Fibroblast of the aortic adventitia (primary cell): ENCODE measurements at places on chromosomes 12 and 14. TPM values are rescaled to one million over a fixed set of nuclear protein-coding genes. Genes with fewer than 3 reads are reported as not detected.

- DNase-seq, result peak; percentile 100
Measured at GRCh38 chr14:94342334-94342934, 19.3 kb upstream of the SERPINA6 start.

GRCh38 chr12:103569278-103569677 lies 17.8 kb upstream of the STAB2 start:
- DNase-seq, result no peak

GRCh38 chr12:46983959-46984841 lies 95.2 kb upstream of the PCED1B start:
- peak; percentile 81 for DNase-seq

DNA sequence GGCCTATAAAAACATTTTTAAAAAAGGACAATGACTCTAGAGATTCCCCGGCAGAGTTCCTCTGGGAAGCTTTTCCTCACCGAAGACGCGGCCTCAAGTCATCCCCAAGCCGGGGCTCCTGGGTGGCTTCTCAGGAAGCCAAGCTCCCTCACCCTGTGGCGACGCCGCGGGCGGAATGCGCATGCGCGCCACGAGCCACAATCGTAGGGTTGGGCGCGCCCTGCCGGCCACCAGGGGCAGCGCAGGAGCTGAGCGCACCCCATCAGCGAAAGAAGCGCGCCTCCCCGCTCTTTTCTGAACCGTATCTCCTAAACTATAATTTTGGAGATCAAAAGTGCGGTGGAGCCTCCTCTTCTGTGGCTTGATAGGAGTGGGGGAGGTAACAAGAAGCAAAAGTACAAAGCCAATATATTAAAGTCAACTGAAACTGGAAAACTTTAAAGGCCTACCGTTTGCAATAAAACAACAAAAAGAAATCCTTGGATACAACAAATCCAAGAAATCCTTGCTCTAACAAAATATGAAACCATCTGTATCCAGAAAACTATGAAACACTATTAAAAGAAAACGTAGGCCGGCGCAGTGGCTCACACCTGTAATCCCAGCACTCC lies 17.4 kb upstream of the CHFR start:
- no peak for DNase-seq

SPSB2 gene
- 3.3 and 8.0 TPM in 2 replicates for total RNA-seq

- DNase-seq, result peak; percentile 35
Measured at GRCh38 chr12:29581631-29582030, 84.1 kb upstream of the OVCH1 start.

DNA sequence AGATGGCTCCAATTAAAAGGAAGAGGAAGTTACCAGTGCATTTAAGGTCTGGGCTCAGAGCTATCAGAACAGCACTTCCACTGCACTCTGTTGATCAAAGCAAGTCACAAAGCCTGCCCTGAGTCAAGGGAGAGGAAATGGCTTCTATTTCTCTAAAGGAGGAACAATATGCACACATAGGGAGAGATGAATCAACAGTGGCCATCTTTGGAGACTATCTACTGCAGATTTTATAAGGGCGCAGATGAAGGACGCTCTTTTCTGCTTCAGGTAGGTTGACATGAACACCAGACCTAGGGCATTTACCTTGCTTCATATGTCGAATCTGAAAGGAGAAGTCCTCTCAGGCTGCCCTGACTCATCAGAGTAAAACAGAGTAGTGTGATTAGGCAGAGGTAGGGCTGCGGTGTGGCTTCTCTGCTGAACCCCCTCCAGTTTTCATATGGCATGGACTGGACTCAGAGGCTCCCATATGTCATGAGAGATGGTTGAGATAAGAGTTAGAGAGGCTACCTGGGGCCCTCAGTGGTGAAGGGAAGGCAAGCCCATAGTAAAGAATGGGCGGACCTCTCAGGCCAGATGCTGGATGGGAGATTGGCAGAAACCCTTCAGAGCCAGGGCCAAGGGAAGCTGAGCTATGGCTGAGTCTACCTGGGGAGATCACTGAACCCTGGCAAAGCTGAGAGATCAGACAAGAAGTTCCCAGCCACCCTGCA lies 84.4 kb downstream of the ARF6 start:
- no peak for DNase-seq

DNAH10 gene
- 0.18 and 0.82 TPM in 2 replicates for total RNA-seq

GRCh38 chr14:50396631-50397389 lies at the start of gene CDKL1:
Gene CDKL1 (minus strand): TSS chr14:50396881. CDS start chr14:50395868, 1,013 bp downstream.
- DNase-seq, result peak; percentile 54

GRCh38 chr14:55847766-55848165 lies 267.8 kb downstream of the KTN1 start:
- DNase-seq, result peak; percentile 39

ISM2 gene
- total RNA-seq, result 0.09 TPM in 1 of 2 replicates, not detected in the other

FRS2 gene
- 30.4 and 67.0 TPM in 2 replicates for total RNA-seq

GRCh38 chr12:109981311-109981710 lies 14.9 kb downstream of the GIT2 start:
- DNase-seq, result no peak

DNA sequence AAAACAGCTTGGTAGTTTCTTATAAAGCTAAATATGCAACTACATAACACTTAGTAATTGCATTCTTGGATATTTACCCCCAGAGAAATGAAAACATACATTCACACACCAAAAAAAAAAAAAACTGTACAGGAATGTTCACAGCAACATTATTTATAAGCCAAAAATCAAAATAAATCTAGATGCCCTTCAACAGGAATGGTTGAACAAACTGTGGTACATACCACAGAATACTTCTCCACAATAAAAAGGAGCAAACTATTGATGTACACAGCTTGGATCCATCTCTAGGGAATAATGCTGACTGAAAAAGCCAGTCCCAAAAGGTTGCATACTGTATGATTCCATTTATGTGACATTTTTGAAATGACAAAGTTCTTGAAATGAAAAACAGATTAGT lies 62.1 kb upstream of the SLC38A4 start:
- DNase-seq, result no peak

GRCh38 chr12:2923057-2923456 lies 32.4 kb downstream of the TULP3 start:
- no peak for DNase-seq

DNA sequence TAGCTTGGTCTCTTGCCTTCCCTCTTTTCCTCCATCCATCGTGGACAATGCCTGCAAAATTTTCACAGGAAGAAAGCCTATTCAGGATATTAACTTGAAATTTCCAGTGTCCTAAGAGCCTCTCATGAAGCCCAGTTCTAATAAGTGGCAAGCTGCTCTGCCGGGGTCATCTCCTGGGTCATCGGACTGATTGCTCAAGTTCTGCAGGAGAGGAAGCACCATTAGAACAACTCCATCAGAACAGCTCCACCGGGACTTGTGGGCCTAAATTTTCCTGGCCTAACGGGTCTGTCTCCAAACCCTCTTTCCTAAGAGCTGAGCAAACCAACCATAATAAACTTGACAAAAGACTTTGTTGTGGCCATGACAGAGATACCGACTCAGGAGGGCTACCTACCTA lies 13.9 kb downstream of the ERG28 start:
- DNase-seq, result no peak

DNA sequence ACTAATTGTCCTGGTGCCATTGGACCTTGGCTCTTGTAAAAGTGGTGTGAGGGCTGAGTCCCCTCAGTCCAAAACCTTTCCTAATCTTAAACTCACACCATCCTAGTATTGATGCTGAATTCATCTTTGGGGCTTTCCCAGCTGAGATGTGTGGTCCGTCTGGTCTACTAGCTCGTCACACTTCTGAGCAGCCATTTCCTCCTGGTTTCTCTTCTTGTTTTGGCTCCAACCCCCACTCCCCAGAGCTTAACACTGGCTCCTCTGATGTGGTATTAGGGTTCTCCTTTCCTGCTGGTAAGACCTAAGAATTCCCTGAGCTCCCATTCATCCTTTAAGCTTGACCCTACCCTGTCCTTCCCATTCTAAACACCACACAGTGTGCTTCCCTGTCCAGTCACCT lies 900.6 kb downstream of the VRK1 start:
- no peak for DNase-seq

PLA2G1B gene
- total RNA-seq, result not detected in 2 replicates

DNA sequence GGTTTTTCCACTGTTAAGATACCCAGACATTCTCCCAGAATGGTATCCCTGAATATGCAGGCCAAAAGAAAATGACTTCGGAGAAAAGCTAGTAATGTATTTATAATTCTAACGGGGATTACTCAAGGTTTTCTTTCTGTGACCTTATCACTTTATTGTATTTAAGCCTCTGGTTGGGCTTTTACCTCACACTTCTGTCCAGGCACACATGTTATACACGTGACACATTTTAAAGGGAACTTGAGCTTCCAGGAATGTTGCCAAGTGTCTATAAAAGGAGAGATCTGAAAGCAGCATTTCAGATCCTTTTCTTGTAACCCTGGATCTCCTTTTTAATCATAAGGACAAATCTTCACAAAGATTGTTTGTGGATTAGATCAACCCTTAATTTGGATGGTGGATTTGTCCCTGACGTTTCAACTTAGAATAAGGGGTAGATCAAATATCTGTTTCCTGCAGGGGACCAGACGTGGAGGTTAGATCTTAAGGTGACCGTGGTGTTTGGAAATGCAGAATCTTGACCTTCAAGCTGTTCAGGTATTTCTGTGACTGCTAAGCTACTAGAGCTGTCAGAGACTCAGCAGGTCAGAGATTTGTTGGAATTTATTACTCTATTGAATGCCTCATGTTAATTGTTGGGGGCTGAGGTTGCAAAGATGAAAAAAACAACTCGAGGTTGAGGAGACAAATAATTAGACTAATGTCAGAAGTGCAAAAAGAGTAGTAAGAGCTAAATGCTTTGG lies 1.5 kb downstream of the CIPC start:
- DNase-seq, result peak; percentile 79

DNA sequence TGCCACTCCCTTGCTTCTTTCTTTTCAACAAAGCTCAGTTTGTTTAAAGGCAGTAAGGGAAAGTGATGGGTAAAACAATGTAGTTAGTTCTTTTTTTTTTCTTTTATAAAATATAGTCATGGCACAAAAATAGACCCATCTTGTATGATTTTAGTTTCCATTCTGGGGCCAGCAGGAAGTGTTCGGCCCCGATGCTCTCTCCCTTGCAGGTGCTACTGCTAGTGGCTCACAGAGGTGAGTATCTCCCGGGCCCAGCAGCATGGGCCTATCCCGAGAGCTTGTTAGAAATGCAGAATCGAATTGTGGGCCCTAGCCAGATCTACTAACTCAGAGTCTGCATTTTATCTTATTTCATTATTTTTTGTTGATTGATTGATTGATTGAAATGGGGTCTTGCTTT lies 78.7 kb downstream of the SYNE3 start:
- no peak for DNase-seq

ZFYVE21 gene
- total RNA-seq, result 47.0 and 68.4 TPM in 2 replicates

- DNase-seq, result no peak
Measured at GRCh38 chr12:94516985-94517384, 57.3 kb upstream of the CEP83 start.

GRCh38 chr12:91381309-91381804 lies 198.7 kb upstream of the DCN start:
- DNase-seq, result peak; percentile 90

- DNase-seq, result no peak
Measured at GRCh38 chr14:60153991-60154390, 11.2 kb downstream of the DHRS7 start.

DNA sequence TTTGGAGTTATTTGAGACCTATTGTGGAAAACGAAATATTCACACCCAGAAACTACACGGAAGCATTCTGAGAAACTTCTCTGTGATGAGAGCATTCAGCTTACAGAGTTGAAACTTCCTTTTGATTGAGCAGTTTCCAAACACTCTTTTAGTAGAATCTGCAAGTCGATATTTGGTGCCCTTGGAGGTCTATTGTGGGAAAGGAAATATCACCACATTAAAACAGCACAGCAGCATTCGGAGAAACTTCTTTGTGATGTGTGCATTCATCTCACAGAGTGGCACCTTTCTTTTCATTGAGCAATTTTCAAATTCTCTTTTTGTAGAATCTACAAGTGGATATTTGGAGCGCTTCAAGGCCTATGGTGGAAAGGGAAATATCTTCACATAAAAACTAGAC lies 595.7 kb upstream of the ALG10B start:
- no peak for DNase-seq
